Stimulated activated CD8-positive, alpha-beta memory T cell treated with anti-CD3 and anti-CD28 coated beads, Interleukin-4, amount 100 ng/mL, for 1 hour (primary cell): ENCODE measurements at places on chromosomes 12 and 14.

DNA sequence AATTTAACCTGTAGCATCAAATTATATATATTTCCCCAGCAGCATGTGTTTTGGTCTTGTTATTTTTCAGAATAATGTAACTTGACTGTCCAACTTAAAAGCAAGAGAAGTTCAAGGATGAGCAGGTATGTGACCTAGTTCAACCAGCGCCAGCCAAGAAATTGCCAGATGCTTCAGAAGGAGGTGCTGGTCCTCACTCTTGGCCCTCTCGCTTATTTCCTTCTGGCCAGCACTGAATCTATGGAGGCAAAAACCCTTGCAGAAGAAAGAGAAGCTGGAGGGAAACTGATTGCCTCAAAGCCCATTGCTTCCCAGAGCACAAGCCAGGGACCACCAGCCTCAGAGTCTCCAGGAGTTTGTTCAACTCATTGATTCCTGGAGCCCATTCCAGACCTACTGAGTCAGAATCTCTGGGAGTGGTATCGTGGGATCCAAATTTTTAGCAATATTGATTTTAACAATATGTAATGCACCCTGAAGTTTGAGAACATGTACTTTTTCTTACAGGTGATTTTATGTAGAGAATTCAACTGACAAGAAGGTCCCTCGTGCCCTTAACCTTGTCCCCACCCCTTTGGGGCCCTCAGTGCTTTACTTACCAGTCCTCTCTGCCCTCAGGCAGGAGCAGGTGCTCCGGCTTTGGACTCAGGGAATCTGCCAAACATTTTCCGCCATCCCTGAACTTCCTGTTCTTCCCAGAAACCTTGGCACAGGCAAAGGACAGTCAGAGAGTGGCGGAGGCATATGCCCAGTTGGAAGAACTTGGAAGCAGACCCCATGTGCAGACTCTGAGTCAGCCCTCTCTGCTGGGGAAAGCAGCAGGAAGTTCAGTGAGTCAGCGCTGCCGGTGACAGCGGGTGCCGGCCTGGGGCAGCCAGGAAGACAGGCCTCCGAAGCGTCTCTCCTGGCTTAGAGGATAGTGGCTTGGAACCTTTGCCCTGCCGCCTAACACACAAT lies 10.4 kb downstream of the BEST3 start:
- no peak for DNase-seq

GRCh38 chr14:68694516-68695235 lies 98.2 kb downstream of the ZFP36L1 start:
- no peak for DNase-seq

DNA sequence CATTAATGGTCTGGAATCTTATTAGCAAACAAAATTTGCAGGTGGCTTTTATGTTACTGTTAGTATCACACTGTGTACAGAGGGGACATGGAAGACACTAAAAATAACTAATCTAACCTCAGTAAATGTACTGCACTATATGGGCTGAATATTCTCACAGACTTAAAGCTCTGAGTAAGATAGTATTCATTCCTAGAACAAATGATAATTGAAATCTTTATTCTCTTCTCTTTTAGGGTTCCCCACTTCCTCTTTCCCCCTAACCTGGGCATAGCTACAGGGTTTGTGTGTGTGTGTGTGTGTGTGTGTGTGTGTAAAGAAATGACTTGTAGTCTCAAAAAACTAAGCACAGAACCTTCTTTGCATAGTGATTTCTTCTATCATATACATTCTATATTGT lies 21.4 kb upstream of the HECTD1 start:
- DNase-seq: no peak

- DNase-seq: no peak
Measured at GRCh38 chr12:59858508-59859170, 262.8 kb downstream of the SLC16A7 start.

DNA sequence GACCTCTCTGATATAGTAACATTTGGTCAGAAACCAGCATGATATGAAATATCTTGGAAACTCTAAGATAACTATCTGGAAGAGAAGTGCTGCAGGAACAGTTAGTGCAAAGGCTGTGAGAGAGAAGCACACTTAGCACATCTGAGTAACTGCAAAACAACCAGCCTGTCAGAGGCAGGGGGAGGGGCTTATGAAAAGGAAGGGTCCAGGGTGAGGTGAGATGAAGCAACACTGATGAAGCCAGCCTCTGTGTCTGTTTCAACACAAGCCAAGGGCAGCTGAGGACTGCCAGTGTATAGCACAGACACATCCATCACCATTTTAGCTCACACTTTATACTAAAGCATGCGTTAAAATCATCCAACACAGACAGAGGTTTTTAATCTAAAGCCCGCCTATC lies 37.4 kb upstream of the OVCH1 start:
- no peak for DNase-seq

DNA sequence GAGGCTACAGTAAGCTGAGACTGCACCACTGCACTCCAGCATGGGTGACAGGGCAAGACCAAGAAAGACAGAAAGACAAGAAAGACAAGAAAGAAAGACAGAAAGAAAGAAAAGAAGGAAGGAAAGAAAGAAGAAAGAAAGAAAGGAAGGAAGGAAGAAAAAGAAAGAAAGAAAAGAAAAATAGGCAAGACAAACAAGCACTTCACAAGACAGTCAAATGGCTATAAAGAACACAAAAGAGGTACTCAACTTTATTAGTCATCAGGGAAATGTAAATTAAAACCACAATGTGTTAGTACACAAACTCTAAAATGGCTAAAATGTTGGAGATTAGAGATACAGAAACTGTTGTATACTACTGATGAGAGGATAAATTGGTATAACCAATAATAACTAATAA lies 6.6 kb downstream of the ATXN3 start:
- DNase-seq: no peak

DNA sequence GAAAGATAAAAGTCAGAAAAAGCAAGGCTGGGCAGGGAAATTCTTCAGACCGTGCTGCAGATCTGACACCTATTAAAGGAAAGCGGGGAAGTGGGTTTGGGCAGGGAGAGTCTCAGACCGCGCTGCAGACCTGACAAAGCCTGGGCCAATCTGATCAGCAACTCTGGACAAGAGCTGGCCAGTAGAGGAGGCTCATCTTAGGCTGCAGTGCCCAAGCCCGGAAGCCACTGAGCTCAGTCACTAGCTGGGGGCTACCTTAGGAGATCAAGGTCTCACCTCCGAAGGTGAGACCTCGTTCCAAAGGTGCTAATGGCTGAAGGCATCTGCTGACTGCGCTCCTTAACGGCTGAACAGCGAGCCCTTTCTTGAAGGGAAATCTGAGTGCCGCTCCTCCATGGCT lies 60.2 kb downstream of the SINHCAF start:
- DNase-seq: no peak

GRCh38 chr12:109943811-109944210 lies 43.7 kb downstream of the TCHP start:
- no peak for DNase-seq

- DNase-seq: no peak
Measured at GRCh38 chr12:124940143-124940392, 25.6 kb upstream of the UBC start.

DNA sequence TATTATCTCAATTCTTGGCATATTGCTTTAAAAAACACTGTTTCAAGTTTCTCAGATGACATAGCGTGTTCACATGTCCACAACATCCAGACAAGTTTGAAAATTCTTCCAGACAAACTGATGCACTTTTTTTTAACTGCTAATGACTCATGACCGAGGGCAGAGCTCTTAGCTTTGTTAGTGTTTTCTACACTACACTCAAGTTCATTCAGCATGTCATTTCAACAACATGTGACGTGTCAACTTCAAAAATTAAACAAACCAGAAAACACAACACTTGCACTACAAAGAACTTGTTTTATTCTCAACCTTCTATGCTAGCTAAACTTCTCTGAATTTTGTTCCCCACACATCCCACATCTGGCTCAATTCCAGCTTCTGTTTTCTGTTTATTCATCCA lies 1186.3 kb upstream of the FLRT2 start:
- no peak for DNase-seq

DNA sequence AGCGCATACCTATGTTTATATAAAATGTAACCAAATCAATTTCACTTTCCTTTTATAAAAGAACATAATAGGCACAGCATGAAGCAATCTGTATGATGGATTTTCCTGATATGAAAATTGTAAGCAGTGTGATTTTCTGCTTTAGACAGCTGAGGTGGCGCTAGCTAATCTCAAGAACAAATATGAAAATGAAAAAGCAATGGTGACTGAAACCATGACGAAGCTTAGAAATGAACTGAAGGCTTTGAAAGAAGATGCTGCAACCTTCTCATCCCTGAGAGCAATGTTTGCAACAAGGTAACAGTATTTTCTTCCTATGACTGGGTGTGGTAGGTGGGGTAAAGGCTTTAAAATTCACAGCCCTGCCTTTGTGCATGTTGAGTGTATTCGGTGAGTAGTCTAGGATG lies 65.0 kb upstream of the FGD4 start:
- DNase-seq: no peak

- no peak for DNase-seq
Measured at GRCh38 chr14:92952481-92953298, 29.7 kb downstream of the CHGA start.

DNA sequence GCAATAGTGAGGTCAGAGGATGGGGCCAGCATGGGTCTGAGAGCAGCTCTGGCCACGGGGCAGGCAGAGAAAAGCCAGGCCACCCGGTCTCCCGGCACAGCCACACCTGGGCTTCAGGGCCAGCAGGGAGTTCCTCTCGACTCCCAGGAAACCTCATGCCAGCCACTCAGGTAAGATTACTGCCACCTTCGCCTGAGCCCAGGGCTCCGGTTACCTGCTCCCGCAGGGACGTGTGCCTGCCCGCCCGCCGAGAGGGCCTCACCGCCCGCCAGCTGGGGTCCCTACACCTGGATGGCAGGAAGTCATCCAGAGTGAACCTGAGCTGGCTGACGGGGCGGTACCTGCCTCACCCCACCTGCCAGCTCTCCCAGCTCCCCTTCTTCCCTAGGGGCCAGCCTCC lies 7.3 kb downstream of the JAG2 start:
- DNase-seq: no peak

- DNase-seq: no peak
Measured at GRCh38 chr12:68839183-68840147, 31.5 kb downstream of the MDM2 start.

DNA sequence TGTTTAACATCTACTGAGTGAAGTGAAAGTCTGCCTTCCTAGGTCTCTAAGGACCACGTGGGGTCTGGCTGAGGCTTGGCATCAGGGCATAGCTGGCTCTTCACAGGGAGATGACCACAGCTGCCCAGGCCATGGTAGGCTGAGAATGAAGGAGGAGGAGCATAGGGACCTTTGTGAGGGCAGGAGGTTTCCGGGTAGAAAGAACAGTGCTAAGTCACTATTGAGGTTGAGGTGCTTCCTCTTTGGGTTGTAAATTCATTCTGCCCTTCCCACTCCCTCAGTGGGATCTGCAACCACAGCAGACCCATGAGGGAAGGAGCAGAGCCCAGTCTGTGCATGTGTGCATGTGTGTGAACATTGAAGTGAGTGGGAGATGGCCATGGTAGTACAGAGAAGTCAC lies 909.6 kb downstream of the VRK1 start:
- no peak for DNase-seq

GRCh38 chr12:40335991-40336390 lies 111.2 kb downstream of the LRRK2 start:
- DNase-seq: no peak

- DNase-seq: no peak
Measured at GRCh38 chr12:92408072-92408900, 262.6 kb upstream of the BTG1 start.

GRCh38 chr14:92493492-92493891 lies 20.1 kb upstream of the RIN3 start:
- DNase-seq: no peak

GRCh38 chr14:67068251-67068650 lies 121.0 kb upstream of the GARIN2 start:
- DNase-seq: no peak

DNA sequence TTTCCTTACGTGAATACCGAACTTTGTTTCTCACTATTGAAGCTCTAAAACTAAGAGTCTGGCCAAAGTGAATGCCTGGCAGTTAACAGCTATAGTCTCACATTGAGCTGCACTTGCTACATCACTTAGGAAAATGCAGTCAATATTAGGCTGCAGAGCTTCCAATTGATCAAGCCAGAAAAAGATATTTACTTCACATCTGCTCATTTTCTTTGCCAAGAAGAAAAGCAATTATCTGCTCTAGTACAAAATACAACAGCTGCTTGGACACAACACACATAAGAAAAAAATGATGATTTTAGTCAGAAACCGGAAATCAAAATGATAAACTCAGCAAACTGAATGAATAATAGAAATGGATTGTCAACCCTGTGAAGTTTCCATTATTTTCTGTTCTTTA lies 45.4 kb downstream of the TMTC1 start:
- DNase-seq: no peak

DNA sequence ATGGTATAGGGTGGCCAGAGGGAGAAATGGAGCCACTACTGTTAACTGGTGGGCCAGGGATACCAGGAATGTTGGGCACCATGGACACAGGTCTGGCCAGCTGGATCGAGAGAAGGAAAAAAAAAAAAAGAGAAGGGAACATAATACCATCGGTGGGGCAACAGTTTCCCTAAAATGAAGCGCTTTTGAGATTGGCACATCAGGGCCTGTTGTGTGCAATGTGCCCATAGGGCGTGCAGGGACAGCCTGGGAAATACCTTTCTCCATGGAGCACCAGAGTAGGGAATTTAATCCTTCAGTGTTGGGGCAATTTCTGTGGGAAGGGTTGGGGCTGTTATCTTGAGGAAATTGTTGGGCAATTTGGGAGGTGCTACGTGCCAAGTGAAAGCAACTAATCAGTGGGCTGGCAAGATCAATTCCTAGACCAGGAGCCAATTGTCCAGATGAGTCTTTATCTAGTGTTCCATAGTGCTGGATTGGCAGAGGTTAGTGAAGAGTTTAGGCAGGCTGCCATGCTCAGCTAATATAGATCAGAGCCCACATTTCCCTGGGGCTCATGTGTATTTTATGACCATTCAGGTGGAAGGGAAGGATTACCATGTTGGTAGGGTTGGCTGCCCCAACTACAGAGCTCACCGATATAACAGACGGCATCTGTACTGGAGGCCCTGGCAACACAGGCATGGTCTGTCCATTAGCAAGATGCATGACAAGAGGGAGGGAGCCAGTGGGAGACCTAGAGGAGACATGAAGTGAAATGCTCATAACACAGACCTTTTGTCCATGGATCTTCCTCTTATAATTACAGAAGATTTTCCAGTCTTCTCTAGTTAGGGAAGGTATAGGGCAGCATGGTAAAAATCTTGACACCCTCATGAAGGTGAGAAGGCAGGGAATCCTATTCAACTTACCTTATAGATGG lies 25.5 kb upstream of the NPFF start:
- no peak for DNase-seq

- no peak for DNase-seq
Measured at GRCh38 chr14:94676495-94677185, 64.4 kb downstream of the SERPINA3 start.

DNA sequence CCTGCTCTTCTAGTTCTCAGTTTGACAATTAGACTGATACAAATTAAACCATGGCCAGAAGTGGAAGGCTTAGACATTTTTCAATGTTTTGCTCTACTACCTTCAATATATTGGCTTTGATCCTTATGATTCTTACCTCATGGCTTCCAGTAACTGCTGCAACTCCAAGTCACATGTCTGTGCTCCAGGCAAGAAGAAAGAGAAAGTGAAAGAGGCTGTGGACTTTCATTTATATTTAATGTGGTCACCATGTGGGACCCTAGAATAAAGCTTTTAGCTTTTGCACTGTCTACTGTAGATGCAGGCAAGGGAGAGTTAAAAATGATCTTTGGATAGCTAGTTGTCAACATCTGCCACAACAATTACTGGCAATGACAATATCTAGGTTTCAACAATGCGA lies 214.3 kb upstream of the PDE3A start:
- DNase-seq: no peak

GRCh38 chr12:5650829-5651461 lies 219.0 kb downstream of the NTF3 start:
- no peak for DNase-seq

GRCh38 chr14:105209646-105210045 lies 28.5 kb upstream of the NUDT14 start:
- no peak for DNase-seq
